ENCODE measurements at places on chromosomes 16 and 17.

DNA sequence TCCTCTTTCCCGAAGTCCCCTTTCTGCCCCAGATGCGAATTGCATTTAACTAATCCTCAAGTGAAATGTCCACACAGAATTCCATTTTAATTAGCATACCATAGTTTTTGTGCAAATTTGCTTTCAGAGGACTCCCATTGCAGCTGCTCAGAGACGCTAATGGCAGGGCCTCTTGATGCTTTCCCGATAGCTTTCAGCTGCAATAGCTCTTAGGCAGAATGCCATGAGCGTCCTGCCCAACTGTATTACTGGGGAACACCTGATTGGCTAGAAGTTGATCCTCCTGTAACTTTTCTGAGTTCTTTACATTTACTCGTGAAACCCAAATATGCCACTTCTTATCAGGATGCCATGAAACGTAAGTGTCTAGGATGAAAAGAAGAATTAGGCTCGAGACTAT, 203.0 kb downstream of the UTP18 start:
- no peak for DNase-seq

DNA sequence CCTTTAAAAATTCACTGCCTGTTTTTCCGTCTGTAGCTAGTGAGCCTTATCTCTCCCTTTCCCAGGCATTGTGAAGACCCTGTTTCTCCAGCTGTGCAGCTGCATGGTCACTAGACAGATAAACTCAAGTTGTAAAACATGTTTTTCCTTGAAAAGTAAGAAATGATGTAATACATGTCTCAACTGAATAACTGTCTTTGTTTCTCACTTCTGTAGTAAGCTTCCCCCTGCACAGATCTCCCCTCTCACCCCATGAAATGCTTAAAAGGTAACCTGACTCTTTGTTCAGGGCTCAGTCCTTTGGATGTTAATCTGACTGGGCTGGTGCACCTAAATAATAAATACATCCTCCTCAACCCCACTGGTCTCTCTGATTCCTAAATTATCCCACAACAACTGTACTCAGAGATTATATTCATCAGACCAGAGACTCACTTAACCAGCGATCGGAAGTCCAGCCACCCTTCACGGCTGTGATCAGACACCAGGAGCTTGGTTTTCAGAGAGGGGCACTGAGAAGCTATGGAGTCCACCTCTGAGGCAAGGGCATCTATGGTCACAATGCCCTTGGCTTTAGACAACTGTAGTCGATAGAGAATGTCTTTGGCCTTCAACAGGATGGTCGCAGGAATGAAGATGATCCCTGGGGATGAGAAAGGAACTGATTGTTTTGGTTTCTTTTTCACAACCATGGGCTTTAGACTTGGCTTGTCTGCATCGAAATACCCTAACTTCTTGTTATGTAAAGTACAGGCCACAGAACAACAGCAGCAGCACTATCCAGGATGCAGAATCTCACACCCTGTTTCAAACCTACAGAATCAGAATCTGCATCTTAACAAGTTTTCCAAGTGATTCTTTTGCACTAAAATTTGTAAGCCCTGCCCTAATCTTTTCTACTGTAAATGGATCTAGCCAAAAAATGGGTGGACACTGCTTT, 15.4 kb downstream of the ACSM1 start:
- DNase-seq, result no peak

- DNase-seq, result no peak
These were observed 7.3 kb upstream of the MC1R start for GRCh38 chr16:89911375-89911774.

- no peak for DNase-seq
These were observed 6.6 kb downstream of the ERN2 start for GRCh38 chr16:23706439-23706838.

DNA sequence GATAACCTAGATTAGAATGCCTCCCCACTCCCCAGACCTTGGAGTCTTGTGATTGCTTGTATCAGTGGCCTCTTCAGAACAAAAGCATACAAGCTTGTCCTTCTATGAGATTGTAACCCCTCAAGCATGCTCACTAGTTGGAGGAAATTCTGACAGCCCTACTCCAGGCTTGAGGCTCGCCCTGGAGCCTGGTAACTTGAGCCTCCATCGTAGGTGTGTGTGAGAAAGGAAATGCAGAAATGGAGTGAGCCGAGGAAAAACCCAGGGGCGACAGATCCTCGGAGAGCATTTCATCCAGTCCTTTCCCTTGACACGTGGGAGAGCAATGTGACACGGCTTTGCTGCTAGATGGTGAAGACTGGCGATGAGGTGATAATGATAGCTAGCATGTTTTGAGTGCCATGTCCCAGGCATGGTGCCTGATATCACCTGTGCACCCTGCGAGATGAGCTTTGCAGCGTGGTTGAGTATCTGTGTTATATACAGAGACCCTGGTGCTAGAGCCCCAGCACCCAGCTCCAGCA, 31.2 kb downstream of the GNAO1 start:
- DNase-seq, result no peak

GRCh38 chr16:65213866-65214595, 92.2 kb upstream of the CDH11 start:
- no peak for DNase-seq

GRCh38 chr17:5264893-5265292, 17.2 kb upstream of the RABEP1 start:
- no peak for DNase-seq

DNA sequence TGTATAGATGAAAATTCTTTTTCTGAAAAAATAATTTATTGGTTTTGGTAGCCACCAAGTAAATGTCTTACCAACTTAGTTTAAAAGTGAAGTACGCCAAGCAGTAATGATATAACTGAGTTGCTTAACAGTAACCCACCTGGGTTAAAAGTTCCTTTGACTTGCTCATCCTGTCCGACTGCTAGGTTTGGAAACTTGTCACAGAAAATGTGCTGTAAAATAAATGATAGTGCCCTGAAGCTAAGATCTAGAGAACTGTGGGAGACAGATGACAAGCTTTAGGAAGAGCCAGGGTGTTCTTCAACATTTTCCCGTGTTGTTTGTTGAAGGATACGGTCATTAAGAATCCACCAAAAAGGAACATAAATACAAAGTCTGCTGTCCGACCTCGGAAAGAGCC, 5.0 kb downstream of the DERL2 start:
- no peak for DNase-seq

DNA sequence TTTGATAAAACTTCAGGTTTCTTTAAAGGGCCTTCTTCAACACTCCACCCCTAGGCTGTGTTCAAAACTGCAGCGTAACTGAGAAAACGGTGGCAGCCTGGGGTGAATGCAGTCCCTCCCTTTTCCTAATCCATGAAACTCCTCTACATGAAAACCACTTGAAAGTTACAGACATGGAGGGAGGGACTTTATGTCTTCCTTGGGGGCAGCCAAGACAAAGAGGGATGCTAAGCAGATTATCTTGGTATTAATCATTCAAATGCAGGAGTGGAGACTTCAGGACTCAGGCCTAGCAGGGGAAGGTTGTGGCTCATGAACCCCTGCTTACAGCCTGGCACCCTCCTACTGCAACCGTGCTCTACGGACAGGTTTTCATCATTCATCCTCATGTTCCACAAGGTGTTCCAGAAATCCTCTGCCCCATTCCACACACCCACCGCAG, 46.8 kb downstream of the RNF112 start:
- no peak for DNase-seq

GRCh38 chr16:74769586-74770190, 4.9 kb downstream of the FA2H start:
- no peak for DNase-seq

DNA sequence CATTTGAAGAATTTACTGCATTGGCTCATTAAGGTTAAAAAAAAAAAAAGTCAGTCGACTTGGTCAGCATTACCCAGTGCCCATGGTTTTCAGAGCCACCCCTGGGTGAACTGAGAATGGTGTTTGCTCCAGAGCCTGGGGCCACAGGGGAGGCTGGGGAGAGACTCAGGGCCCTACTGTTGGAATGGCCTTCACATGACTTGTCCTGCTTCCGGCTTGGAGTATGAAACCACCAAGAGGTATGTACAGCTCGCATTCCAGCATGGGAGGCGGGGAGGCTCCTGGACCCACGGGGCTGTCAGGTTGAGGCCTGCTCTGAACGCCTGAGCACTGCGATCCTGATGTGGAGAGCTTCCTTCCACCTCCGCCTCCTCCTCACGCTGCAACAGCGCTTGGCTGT, 36.8 kb downstream of the MSI2 start:
- no peak for DNase-seq

GRCh38 chr17:65389949-65390348, 171.5 kb downstream of the AXIN2 start:
- no peak for DNase-seq

DNA sequence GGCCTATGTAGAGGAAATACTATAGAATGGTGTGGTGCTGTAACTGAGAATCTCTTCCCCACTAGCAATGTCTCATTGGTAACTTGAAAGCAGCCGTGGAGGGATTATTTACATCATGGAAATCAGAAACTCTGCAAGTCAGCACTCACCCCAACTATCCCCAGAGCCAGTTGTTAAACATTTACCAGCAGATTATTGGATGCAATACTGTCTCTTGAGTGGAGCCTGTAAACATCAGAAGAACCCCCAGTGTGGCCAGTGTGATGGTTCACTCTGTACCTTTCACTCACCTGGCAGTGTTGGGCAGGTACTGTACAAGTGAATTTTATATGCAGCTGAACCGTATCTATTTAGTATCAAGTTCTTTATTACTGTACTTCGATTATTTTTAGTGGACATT, 299.8 kb upstream of the SALL1 start:
- no peak for DNase-seq

DNA sequence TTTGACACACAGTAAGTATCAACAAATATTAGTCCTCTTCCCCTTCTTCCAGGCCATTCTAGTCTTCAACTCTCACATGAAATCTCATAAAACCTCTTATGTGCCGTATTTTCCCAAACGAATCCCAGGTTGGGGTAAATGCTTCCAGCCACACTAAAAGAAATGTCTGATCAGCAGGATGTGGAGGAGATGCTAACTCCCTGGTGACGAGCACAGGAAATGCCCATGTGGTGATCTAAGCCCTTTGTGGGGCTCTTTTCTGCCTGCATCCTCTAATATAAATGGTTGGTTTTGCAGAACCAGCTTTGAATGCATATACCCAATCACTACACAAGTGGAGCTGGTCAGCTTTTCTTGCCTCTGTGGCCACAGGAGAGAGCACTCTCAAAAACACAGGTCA, 498.2 kb upstream of the ERCC4 start:
- DNase-seq, result no peak

- peak; percentile 32 for DNase-seq
These were observed 23.9 kb downstream of the ZNF778 start for GRCh38 chr16:89241187-89242007.

DNA sequence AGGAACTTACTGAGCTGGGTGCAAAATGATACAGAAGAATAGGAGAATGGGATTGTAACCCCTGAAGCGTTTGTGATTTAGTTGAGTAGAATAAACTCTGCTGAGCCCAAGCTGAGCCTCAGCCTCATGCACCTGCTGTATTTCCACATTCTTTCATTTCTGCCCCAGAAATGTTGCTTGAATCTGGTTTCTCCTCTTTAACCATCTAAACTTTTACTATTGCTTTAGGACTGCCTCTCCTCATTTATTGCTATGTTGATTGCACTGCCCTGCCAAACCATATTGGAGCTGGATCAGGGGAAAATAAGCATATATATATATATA, 64.8 kb downstream of the PITPNC1 start:
- DNase-seq, result no peak

GRCh38 chr17:69093279-69093789, 32.6 kb upstream of the ABCA9 start:
- DNase-seq, result no peak

DNA sequence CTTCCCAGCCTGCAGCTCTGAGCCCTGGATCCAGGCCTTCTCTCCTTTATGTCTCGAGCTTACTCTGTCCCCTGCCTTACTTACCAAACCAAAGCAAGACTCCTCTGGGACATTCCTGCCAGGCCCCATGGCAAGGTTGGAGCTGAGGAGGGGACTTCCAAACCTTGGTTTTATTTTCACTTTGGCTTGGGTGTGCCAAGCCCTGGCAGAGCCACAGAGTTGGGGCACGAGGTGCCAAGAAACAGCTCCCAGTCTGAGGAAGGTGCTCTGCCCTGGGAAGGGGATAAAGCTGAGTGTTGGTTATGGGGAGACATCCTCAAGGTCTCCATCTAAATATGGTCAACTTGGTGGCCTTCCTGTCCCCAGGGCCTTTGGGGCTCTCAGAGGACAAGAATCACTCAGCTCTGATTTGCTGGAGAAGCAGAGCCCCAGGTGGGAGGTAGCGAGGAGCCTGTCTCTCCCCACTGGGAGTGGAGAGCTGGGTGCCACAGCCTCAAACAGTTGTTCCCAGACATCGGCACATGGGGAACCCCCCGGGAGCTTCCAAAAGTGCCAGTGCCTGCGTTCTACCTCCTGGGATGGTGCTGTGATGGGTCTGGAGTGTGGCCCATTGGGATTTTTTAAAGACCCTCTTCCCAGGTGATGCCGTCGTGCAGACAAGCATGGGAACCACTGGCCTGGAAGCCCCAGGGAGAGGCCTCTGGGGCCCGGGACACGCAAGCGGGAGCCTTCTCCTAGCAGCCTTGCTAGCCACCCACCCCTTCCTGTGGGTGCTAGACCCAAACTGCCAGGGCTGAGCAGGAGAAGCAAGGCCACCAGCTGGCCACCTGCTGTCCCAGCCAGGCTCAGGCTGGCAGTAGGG, 10.3 kb downstream of the NLRC5 start:
- DNase-seq, result no peak

DNA sequence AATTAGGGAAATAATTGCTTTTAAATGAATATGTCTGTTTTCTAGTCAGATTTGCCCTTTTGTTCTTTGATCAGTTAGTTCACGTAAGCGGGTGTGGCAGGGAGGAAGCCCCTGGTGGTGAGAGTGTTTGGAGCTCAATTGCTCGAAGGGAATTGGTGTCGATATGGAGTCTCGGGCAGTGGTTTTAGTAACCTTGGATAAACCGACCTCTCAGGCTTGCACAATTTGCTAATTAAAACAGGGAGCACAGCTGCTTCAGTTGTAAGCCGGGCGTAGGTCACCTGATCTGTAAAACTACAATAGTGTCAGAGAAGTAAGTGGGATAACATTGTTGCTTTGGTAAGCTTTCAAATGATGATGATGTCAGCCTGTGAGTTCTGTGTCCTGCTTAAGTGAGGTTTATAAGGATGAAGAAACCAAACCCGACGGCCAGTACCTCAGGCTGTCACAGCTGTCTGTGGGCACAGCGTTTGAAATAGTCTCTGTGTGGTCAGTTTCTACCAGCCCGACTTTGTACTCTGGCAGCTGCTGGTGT, 2.9 kb downstream of the ZNF750 start:
- DNase-seq, result no peak

DNA sequence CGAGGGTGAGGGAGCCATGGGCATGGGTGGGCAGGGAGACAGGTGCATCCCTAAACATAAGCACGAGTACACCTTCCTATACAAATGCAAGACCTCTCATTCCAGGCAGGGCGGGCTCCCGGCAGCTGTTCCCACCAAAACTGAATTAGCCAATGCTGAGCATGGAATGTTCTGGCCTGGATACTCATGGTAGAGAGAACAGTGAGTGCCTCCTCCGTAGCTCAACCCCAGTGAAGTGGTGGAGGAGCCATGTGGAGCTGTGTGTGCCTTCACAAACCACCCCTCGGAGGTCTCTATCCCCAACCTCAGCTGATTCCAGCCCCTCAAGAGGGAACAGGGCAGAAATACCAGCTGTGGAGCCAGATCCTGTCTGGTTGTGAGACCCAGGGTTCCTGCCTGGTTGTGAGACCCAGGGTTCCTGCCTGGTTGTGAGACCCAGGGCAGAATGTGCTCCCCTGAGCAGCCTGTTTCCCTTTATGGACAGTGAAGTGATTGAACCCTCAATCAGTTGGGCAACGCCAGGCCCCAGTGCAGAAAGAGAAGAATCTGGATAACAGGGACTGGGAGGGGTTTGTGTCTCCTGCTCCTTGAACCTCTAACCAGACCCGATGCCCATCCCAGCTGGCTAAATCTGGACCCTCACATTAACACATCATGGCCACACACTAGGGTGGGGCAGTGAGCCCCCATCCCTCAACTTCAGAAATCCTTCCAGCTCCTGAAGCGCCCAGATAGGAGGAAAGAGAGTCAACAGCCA, 2.4 kb upstream of the CDH16 start:
- DNase-seq, result no peak

Data from AG04450 (cell line).